Fibroblast of lung (primary cell): ENCODE measurements at places on chromosomes 5 and 9.

DNA sequence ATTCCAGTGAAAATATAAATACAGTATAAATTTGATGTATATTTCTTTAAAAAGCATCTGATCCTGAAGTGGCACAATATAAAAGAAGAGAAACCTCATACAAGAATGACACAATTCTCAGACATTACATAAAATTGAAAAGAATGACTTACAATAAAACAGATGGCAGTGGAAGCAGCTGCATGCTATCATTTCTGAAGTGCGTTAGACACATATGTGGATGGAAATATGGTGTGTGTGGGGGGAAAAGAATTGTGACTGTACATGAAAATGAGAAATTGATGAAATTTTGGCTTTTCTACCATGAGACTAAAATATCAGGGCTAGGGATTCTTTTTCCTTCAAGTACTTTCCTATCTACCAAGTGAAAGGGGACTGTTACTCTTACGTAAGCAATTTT, 45.9 kb upstream of the CDH18 start:
- no peak for DNase-seq

DNA sequence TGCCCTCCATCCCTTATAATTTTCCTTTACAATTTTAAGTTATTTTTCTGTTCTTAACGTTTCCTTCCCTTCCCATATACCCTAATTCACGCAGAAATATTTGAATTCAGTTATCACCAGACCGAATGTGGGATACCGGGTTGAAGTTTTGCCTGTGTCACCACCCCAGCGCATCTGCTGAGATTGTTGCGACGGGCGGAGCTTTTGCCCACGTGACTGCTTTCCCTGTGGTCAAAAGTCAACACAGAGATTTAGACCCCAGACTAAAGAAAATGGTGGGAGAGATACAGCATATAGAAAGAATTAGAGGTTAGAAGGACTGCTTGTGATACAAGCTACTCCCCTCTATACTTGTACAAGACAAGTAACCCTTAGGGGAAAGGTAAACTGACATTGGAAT, 326.4 kb upstream of the CTNND2 start:
- no peak for DNase-seq

DNA sequence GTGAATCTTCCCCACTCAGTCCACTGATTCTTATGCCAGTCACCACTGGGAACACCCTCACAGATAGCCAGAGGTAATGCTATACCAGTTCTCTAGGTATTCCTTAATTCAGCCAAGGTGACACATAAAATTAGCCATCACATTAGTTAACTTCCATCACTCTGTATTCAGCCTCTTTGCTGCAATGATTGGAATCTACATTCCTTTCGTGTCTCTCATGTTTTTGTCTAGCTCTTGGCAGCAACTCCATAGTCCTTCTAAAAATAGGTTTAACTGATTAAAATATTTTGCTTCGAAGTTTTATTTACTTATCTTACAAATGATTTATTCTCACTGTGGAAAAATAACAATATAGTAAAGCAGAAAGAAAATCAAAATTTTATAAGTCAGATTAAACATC, 19.6 kb upstream of the RNF20 start:
- DNase-seq = no peak

DNA sequence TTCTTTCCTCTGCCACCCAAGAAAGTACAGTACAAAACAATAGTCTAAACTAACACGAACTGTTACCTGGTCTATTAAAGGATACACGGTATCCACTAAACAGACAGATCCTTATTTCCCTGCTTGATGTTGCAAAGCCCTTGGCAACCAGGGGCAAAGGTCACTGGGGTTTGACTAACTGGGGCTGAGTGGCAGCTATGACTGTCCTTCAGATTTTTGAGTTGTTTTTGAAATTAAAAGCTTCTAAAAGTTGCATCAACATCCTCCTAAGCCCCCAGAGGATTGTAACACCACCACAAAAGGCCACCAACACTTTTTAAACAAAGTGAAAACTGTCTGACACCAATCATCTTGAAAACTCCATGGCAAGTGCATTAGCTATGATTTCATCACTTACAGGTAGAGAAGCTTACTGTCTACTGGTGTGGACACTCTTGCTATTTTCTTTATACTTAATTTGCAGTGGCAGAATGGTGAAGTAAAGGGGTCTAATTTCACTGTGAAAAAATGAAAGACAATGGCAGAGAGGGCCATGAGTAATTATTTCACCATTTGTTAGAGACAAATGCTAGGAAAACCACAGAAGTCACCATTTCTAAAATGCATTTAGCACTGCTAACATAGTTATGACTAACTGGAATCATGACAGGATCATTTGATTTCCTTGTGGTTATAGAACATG, 292.4 kb downstream of the EFNA5 start:
- DNase-seq = peak; percentile 73

DNA sequence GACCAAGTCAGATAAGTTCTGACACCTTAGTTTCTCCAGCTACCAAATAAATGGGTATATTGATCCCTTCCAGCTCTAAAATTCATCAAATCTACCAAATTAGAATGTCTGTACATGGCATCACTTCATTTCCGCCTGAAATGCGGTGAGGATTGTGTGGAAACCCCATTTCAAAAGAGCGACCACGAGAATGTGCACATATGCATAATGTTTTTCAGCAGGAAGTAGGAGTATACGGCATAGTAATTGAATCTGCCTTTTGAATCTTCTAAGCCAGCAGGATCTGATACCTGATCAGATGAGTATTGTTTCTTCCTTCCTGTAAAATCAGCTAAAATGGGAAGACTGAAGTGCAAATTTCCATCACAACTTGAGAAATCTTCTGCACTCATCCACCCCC, 418.6 kb downstream of the TMEM38B start:
- DNase-seq = no peak

- DNase-seq = no peak
Measured at GRCh38 chr5:135937245-135937911, 17.4 kb downstream of the LECT2 start.

DNA sequence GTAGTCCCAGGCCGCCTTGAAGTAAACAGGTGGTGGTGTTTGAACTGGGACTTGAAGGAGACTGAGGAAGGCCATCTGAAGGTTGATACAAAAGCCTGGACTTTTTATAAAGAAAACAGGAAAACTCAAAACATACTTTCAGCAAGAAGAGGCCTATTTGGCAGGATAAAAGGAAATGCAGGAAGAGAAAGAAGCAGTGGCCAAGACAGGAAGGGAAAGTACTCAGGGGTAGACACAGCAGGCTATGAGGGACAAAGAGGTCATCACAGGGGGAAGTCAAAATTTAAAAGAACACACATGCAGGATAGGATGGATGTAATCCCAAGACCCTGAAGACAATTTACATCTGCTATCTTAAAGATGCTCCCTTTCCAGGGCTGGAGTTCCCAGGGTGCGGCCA, 13.0 kb downstream of the TLE1 start:
- no peak for DNase-seq

DNA sequence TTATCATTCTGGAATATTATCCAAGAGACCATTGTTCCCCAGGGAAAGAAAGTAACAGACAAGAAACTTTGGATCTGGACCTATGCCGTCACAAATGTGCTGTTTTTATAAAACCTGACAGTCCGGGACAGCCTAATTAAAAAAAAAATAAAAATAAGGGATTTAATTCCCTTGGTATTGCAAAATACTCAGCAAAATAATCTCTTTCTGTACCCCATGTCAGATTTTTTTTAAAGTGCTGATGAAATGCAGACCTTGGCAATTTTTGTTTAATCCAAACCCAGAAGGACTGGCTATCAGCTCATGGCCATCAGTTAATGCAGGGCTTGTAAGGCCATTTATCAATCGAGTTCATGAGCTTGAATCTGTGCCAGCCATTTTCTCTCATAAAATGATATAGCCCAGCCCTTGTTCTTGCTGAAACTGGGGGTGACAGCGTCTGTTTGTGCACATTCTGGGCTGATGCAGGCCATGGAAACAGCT, 162.7 kb upstream of the S1PR3 start:
- no peak for DNase-seq

GRCh38 chr9:100669968-100670367, 92.1 kb downstream of the CAVIN4 start:
- no peak for DNase-seq

DNA sequence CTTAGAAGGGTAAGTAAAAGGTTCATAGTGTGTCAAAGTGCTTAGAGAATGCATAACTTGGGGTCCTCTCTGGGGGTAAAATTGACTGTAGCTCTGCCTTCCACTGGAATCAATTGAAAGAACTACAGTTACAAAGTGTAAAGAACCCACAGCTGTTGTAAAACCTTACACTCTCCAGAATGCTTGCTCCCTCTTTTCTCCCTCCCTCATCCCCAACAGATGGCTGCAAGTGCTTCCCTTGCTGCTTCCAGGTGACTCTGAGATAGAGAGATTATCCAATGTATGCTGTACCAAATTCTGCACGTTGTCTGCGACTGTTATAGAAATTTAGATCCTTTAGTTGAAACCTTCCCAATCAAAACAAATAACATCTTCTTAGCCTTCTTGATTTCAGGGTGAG, 126.0 kb downstream of the STK32A start:
- no peak for DNase-seq

DNA sequence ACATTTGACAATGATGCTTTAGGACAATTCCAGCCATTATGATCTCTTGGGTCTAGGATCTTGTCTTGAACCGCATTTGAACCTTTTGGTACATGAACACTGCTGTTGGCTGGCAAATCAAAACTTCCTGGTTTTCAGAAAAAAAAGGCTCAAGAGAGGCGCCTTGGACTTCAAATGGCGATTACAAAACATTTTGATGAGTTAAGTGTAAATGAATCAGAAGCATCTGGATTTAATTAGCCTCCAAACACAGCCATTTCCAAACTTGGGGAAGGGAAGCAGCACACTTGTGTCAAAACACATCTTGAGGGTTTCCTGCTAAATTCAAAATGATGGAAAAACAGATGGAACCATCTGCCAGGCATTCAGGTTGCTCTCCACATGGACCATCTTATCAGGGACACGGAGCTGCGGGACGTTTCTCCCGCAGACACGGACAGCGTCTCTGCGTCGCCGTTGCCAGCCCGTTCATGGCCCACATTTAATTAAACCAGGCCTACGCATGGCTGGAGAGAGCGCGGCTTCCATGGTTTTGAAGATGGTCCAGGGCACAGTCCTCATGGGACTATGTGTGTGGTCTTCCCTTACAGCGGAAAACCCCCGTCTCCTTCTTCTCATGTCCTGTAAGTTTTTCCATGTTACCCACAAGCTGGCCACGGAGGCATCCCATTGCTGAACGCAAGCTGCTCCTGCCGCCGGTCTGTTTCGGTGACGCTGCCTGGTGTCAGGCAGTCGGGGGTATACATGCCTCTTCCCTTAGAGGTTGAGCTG, 55.8 kb upstream of the PTCH1 start:
- DNase-seq = peak; percentile 10

DNA sequence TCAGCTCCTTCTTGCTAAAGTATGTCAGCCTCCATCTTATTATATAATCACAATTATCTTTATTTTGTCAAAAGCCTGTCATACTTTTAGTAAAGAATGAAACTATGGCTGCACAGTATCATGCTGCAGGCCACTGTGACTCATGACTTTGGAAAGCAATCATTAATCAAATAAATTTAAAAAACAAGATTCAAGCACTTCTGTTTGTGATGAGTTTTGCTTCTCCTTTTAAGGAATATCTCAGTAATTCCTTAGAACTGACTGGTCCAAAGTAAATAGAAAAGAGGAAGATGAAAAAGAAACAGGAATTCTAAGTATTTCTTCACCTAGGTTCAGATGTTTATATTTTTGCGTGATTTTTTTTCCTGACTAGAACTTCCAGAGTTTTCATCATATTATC, 83.1 kb downstream of the EDIL3 start:
- peak; percentile 87 for DNase-seq

GRCh38 chr5:14364096-14364495, 217.5 kb upstream of the OTULINL start:
- no peak for DNase-seq

GRCh38 chr5:63400079-63400478, 562.2 kb downstream of the HTR1A start:
- no peak for DNase-seq

GRCh38 chr9:108786901-108787689, 68.7 kb downstream of the ACTL7B start:
- peak; percentile 8 for DNase-seq

DNA sequence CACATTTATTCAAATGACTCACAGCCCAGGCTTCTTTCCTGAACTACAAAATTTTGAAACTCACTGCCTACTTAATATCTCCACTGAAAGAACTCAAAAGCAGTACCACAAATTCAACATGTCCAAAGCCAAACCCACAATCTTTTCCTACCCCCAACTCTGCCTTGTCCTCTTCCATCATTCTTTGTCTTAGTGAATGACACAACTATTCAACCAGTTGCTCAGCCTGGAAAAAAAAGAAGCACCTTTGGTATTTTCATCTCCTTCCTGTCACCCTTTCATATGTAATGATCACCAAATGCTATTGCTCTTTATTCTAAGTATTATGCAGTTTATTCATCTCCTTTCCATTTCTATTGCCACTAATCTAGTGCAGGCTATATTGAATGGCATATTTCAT, 216.3 kb downstream of the TMEM232 start:
- no peak for DNase-seq

GRCh38 chr5:122490718-122491117, 178.7 kb downstream of the SNCAIP start:
- DNase-seq = no peak

DNA sequence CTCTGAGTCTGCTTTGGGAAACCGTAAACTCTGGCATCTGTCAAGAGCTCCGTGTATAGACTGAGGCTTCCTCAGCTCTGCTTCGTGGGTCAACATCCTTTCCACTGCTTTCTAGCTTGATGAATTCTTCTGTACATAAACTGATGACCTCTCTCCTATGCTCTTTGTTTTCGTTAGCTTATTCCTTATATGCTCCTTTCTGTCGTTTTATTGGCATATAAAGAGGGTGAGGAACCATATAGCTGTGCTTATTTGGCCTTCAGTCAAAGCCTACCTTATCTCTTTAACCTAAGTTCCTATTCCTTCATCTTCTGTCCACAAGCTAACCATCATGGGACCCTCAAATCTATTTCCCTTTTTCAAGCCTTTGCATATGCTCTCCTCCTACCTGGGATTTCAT, 39.4 kb upstream of the CARTPT start:
- DNase-seq = no peak

DNA sequence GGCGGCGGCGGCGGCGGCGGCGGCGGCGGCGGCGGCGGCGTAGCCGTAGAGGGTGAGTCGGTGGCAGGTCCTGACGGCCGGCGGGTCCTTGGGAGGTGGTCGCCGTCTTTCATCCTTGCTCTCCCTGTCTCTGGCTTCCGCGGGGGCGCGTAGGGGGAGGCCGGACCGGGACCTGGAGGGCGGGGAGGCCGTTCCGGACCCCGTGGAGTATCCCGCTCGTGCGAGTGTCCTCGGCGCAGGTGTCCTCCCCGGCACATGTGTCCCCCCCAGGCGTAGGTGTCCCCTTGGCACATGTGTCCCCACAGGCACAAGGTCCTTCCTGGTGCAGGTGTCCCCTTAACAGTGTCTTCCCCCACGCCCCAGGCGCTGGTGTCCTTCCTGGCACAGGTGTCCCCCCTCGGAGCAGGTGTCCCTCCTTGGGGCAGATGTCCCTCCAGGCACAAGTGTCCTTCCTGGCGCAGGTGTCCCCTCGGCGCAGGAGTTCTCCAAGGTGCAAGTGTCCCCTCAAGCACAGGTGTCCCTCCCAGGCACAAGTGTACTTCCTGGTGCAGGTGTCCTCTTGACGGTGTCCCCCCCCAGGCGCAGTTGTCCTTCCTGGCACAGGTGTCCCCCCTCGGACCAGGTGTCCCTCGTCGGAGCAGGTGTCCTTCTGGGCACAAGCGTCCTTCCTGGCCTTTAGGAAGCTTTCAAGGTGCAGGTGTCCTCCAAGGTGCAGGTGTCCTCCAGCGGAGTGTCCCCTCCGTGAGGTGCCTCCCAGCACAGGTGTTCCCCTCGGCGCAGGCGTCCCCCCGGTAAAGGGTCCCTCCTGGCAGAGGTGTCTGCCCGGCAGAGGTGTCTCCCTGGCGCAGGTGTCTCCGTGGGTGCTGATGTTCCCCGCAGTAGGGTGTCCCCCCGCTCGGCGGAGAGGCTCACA, 519 bp downstream of the EXOC3 start:
- DNase-seq = no peak
